ENCODE measurements at places on chromosomes 13 and 19.

DNA sequence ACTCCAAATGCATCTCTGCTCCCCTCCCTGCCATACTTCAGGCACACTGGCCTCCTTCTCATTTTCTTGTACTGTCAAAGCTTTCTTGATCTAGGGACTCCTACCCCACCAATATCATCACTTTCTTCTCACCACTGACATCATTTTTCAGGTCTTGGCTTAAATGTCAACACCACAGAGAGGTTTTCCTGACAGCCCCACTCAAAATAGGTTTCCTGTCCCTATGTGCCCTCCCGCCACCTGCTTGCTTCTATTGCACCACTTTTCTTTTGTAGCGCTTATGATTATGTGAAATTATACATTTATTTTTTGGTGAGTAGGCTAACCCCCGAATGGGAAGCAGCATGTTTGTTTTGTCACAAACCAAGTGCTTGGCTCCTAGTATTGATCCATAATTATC lies 164.6 kb downstream of the NDFIP2 start:
- no peak for DNase-seq

- DNase-seq: no peak
Observed at GRCh38 chr19:49975051-49975450, 14.1 kb upstream of the SIGLEC11 start.

- no peak for DNase-seq
Observed at GRCh38 chr19:47650700-47651099, 41.8 kb downstream of the BICRA start.

GRCh38 chr19:55418185-55418584 lies 10.6 kb upstream of the UBE2S start:
- DNase-seq: no peak

Measured in tibial artery (tissue), 4 donors.